Activated CD4-positive, alpha-beta T cell treated with anti-CD3 and anti-CD28 coated beads, Interleukin-2, amount 10 ng/mL, durations not matched to agents 7 days and 5 days (primary cell): ENCODE measurements at places on chromosomes 7 and 10. TPM values are rescaled to one million over a fixed set of nuclear protein-coding genes. Genes with fewer than 3 reads are reported as not detected.

Gene AFAP1L2
- 1.8 TPM for total RNA-seq

Gene FAM25C
- not detected for total RNA-seq

Gene CCNJ
- total RNA-seq = 4.1 TPM

Gene BCL7B
- total RNA-seq = 93.0 TPM

Gene FZD8
- total RNA-seq = 0.15 TPM

Gene LRIT1
- total RNA-seq = not detected

Gene WDR37
- 31.9 TPM for total RNA-seq

Gene VTI1A
- 39.6 TPM for total RNA-seq

Gene SLIT1
- 1.2 TPM for total RNA-seq

Gene LEP
- not detected for total RNA-seq

Gene MINPP1
- total RNA-seq = 8.6 TPM

Gene MBL2
- not detected for total RNA-seq

Gene ZMIZ1
- 31.5 TPM for total RNA-seq

Gene CRPPA
- 0.60 TPM for total RNA-seq

Gene CHST3
- total RNA-seq = 0.02 TPM

Gene CLRN3
- total RNA-seq = not detected
